ENCODE measurements at places on chromosomes 5 and 9. TPM values are rescaled to one million over a fixed set of nuclear protein-coding genes. Genes with fewer than 3 reads are reported as not detected.

Gene KLF4
- 113 TPM for total RNA-seq

GRCh38 chr5:172939071-172939470 lies 20.2 kb upstream of the RPL26L1 start:
- peak; percentile 23 for ATAC-seq

- ATAC-seq: no peak
Observed at GRCh38 chr5:63233361-63233760, 654.7 kb downstream of the LRRC70 start.

Gene PCDHB3
- 0.52 TPM for total RNA-seq

GRCh38 chr5:4571248-4571948 lies 568.7 kb upstream of the ADAMTS16 start:
- no peak for ATAC-seq

DNA sequence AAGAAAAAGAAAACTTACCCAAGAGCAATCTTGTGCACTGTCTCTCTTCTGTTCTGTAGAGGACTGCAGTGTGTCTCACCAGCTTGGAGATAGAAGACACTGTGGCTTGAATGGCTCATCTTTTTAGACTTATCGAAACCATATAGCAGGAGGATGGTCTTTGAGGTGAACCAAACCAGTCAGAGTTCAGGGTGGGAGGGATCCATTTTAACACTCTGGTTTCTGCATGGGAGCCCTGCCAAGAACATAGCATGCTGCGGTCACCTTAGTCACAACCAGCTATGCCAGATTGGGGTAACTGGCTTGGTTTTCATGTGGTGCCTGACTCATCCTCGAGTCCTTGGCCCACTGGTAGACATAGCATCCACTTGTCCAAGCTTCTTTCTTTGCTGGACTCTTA lies 135.1 kb downstream of the PAPPA start:
- peak; percentile 55 for ATAC-seq

GRCh38 chr9:71233646-71234045 lies 112.2 kb upstream of the TRPM3 start:
- ATAC-seq: no peak

GRCh38 chr9:135491764-135492163 lies 8.7 kb upstream of the MRPS2 start:
- no peak for ATAC-seq

DNA sequence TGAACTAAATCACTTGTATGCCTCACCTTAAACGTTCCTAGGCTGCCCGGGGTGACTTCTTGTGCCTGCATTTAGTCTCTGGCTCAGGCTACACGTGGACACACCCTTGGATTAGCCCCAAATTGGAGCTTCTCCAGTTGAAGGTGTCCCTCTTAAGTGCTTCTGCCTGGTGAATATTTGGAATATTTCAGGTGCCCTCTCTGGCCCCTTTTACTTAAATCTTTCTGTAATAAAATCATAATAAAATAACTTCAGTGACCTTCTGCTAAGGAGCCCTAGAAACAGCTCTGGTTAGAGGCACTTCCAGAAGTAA lies 74.3 kb upstream of the KLF9 start:
- ATAC-seq: no peak

GRCh38 chr9:129245276-129245675 lies 67.2 kb upstream of the IER5L start:
- ATAC-seq: no peak

Gene COL23A1
- 0.32 TPM for total RNA-seq

GRCh38 chr9:35698231-35698630 lies 8.5 kb upstream of the TPM2 start:
- no peak for ATAC-seq

GRCh38 chr9:102135768-102136167 lies 397.3 kb upstream of the GRIN3A start:
- ATAC-seq: no peak

Gene S1PR3
- total RNA-seq: 2.2 TPM

GRCh38 chr9:11025775-11026174 lies 413.0 kb upstream of the PTPRD start:
- no peak for ATAC-seq

DNA sequence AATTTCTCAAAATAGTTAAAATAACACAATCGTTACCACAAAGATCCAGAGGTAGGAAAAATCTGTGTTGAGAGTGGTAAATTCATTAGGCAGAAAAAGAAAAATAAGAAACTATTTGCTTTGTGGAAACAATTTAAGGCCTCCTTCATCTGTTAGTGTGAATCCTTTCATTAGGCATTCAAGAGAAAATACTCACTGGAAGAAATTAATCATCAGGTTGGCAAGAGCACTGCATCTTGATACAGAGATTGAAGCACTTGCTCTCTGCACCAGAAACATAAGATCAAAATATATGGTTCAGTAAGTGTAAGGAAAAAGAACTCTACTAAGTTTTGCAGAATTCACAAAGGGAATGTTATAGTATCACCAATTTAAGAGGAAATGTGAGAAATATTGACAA lies 44.4 kb downstream of the TTC39B start:
- ATAC-seq: no peak

- no peak for ATAC-seq
Observed at GRCh38 chr5:137061382-137061781, 437.7 kb downstream of the SPOCK1 start.

DNA sequence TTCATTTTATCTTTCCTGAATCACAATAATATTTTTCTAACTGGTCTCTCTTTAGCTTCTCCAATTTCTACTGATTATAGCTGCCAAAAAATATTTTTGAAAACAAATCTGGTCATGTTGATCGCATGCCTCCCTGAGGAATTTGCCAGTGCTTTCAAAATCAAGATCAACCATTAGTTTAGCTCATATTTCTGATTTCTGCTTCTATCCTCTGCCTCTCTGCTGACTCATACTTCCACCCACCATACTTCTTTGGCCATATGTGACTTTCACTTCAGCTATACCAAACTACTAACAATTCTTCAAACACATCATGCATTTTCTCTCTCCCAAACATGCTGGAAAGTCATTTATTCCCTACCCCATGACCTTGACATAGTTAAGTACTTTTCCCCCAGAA lies 636.5 kb downstream of the TLE1 start:
- no peak for ATAC-seq

Gene NIM1K
- not detected for total RNA-seq

DNA sequence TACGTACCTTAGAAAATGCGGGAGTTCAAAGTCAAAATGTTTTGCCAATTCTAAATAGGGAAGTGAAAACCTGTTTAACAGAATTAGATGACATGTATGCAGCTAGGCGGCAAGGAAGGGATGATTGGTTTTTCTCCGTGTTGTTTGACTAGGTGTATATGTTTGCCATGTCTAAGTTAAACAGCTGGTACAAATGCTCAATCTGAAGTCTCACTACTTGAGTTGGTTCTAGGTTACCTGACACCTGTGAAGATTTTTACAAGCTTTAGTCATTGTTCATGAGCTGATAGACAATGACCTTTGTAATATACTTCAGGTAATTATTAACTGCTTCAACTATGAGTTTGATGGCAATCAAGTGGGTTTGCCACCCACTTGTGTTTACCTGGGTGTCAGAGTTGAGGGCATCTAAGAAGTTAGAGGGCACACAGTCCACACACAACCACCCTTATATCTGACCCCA lies 74.3 kb downstream of the SLC44A1 start:
- no peak for ATAC-seq

DNA sequence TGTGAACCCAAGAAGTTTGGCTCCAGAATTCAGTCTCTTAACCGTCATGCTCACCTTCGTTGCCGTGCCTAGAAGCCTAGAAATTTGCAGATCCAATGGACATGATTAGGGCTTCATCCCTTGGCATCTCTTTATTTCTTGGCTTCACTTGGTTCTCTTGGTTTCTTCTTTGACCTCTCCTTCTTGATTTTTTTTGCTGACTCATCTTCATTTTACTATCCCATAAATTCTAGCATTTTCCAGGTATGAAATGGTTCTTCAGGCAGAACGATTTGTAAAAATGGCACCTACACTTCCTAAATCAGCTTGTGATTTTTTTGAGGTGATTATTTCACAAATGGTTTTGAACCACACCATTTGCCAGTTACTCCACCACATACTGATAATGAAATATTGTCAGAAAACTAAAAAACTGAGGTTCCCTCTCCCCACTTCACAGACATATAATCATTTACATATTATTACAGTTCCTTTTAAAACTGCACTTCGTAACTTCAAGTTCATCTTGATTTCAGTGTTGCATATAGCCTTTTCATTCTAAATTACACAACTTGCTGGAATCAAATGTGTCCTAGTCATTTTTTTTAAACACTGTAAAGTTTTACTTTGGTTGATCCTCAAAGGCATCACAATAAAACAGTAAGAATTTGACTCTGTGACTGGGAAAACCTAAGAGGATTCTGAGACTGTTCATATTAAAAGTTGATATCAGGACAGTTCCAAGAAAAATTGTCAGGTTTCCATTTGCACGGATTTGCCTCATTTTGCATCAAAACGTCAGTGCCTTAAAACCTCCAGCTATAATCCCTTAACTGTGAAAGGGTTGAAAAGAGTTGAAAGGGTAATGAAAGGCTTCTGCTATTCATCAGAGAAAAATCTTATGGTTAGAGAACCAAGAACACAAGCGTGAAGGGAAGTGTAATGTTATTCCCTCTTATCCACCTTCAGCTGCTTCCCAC lies 8.9 kb upstream of the NREP start:
- ATAC-seq: no peak

- ATAC-seq: no peak
Observed at GRCh38 chr5:39616131-39616530, 191.4 kb upstream of the DAB2 start.

Gene SPATA31E1
- total RNA-seq: not detected

DNA sequence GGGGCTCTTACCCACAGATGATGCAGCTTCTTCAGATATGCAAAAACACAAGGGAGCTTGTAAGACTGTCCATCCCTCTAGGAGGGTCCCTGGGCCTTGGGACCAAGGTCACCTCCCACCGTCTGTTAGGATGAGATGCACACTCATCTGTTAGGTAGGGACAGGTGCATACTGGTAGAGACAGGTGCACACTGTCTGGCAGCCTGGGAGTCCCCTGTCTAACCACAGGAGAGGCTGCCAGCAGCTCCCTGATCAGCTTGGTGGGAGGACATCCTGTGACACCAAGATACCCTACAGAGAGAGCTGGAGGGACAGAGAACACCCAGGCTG lies 13.2 kb downstream of the TSPAN17 start:
- peak; percentile 17 for ATAC-seq

DNA sequence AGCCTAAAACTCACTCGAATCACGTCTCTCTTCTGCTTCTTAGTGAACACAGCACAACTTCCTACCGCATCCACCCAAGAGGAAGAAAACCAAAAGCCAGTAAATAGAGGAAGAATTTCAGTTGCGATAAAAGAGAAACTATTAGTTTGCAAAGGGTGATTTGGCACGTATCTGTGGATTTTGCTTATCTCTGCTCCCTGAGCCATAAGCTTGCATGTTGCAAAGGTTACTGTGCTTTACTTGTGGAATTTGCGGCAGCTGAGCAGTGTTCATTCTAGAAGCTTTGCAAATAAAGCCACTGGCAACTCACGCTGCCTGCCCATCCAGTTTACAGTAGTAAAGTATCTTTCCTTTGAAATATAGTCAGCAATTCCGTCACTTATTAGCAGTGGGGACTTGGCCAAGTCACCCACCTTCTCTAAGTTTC lies 149.0 kb upstream of the PCA3 start:
- no peak for ATAC-seq

Gene FGF10
- 0.20 TPM for total RNA-seq

GRCh38 chr9:134708672-134709038 lies 67.1 kb downstream of the COL5A1 start:
- ATAC-seq: no peak

GRCh38 chr5:36423578-36424307 lies 122.0 kb upstream of the RANBP3L start:
- ATAC-seq: no peak

Gene GCNT4
- total RNA-seq: 1.4 TPM

- ATAC-seq: peak; percentile 59
Observed at GRCh38 chr5:63401436-63402046, 560.7 kb downstream of the HTR1A start.

Gene CAMK2A
- total RNA-seq: 0.28 TPM

Gene RNF180
- total RNA-seq: 2.8 TPM

GRCh38 chr5:117454716-117455212 lies 880.1 kb upstream of the SEMA6A start:
- ATAC-seq: peak; percentile 87

Gene C9
- not detected for total RNA-seq

DNA sequence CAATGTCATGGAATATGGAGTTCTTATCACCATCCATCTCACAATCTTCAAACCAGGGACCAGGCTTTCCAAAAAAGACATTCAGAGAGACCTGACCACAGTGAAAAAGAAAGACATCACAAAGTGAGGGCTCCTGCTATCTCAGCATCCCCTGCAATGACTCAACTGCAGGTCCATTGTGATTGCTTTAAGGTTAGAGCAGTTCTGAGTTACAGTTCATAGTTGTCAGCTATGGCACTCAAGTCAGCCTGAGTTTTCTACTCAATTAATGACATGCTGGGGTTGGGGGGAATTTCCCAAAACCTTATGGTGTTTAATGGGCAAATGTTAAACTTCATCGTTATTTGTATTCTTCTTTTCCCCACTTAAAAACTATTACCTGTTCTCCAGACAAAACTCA lies 58.9 kb downstream of the CEMIP2 start:
- ATAC-seq: no peak

GRCh38 chr5:32311404-32312196 lies 1.1 kb downstream of the MTMR12 start:
- ATAC-seq: no peak

Gene GTF2H2C
- 12.9 TPM for total RNA-seq

GRCh38 chr9:86907346-86907745 lies 40.0 kb downstream of the GAS1 start:
- ATAC-seq: no peak

DNA sequence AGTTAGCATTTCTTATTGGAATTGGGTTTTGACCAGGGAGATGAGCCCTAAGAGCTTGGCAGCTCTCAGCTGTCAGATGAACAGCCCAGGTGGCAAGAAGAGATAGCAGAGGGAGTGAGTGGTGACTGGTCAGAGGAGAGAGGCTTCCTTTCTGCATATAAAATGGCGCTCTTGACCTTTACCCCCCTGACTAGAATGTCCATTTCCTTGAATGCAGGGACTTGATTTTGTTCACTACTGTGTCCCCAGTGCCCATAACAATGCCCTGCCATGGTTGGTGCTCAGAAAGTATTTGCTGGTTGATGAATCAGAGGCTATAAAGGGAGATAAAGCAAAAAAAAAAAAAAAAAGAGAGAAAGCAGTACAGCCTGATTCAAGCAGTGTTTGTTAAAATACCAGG lies 7.2 kb downstream of the CHMP5 start:
- ATAC-seq: no peak

DNA sequence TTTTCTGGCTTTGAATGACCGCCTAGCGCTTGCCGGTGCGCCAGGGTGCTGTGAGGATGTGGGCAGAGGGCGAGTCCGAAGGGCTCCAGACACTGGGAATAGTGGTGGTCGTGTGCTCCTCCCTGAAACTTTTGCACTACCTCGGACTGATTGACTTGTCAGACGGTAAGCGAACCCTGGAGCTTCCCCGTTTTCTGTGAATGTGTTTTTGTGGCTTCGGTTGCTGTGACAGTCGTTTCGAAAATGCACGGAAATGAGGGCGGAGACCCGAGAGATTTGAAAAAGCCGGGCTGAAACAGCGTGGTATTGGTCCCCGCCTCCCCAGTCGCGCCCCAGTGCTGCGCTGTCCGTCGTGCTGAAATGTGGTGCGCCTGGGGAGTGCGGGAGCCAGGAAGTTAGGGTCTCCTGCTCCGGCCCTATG lies 102.5 kb upstream of the GABRP start:
- ATAC-seq: no peak

- no peak for ATAC-seq
Observed at GRCh38 chr5:74340476-74340875, 300.1 kb downstream of the ENC1 start.

GRCh38 chr9:130368631-130369103 lies 76.1 kb upstream of the ASS1 start:
- ATAC-seq: no peak

Gene C5orf58
- not detected for total RNA-seq

Gene ADGRD2
- total RNA-seq: 0.08 TPM

Measured in esophagus mucosa (tissue), 1 donor.